Activated CD4-positive, alpha-beta T cell treated with anti-CD3 and anti-CD28 coated beads, Interleukin-2, amount 10 ng/mL, durations not matched to agents 7 days and 5 days (primary cell): ENCODE measurements at places on chromosomes 4 and X. TPM values are rescaled to one million over a fixed set of nuclear protein-coding genes. Genes with fewer than 3 reads are reported as not detected.

MAML3 gene
- 2.2 TPM for total RNA-seq

EPHA5 gene
- total RNA-seq = not detected

DRP2 gene
- 1.0 TPM for total RNA-seq

ADGRG4 gene
- not detected for total RNA-seq

SYP gene
- 2.7 TPM for total RNA-seq

CT55 gene
- total RNA-seq = not detected

C4orf36 gene
- total RNA-seq = not detected

LDB2 gene
- total RNA-seq = not detected

TCEAL7 gene
- not detected for total RNA-seq

CENPI gene
- total RNA-seq = 28.5 TPM

GPR119 gene
- not detected for total RNA-seq

CASP3 gene
- total RNA-seq = 58.0 TPM

STK32B gene
- total RNA-seq = not detected

TKTL2 gene
- not detected for total RNA-seq

GAGE13 gene
- total RNA-seq = not detected

GAB1 gene
- total RNA-seq = 0.60 TPM

GIMD1 gene
- total RNA-seq = not detected

GUCY1B1 gene
- total RNA-seq = 0.29 TPM
